Vagina (tissue), 2 donors: ENCODE measurements at places on chromosomes 16 and 17.

DNA sequence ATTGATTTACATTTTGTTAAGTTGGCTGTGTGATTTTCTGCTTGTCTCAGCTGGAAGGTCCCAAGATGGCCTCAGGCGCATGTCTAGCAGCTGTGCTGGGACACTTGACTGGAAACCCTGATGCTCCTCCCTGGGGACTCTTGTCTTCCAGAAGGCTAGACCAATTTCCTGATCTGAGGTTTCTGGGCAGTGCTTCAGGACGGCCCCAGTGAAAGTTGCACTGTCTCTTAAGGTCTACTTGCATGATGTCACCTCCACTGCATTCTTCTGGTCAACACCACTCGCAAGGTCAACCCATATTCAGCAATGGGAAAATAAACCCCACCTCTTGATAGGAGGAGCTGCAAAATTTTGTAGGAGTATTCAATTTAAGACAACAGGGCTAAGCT is 116.0 kb downstream of the SALL1 start:
- DNase-seq = no peak

- DNase-seq = no peak
Observed at GRCh38 chr16:56936491-56936890, 4.5 kb downstream of the HERPUD1 start.

DNA sequence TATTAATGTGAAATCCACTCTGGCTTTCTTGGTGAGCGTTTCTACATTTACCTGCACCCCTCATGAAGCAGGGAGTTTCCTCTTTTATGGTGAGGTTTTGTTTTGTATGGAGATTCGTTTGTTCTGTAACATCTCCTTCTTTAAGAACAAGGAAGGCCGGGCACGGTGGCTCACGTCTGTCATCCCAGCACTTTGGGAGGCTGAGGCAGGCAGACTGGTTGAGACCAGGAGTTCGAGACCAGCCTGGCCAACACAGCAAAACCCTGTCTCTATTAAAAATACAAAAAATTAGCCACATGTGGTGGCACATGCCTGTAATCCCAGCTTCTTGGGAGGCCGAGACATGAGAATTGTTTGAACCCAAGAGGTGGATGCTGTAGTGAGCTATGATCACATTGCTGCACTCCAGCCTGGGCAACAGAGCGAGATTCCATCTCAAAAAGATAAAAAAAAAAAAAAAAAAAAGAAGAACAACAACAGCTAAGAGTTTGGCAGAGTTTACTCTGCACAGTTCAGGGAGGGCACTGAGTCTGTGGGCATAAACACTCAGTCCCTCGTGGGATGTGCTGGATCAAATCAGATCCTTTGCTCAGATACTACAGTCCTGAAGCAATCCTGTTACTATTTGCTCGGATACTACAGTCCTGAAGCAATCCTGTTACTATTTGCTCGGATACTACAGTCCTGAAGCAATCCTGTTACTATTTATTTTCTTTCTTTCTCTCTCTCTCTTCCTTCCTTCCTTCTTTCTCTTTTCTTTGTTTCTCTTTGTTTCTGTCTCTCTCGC is 28.9 kb downstream of the ADCY9 start:
- no peak for DNase-seq

DNA sequence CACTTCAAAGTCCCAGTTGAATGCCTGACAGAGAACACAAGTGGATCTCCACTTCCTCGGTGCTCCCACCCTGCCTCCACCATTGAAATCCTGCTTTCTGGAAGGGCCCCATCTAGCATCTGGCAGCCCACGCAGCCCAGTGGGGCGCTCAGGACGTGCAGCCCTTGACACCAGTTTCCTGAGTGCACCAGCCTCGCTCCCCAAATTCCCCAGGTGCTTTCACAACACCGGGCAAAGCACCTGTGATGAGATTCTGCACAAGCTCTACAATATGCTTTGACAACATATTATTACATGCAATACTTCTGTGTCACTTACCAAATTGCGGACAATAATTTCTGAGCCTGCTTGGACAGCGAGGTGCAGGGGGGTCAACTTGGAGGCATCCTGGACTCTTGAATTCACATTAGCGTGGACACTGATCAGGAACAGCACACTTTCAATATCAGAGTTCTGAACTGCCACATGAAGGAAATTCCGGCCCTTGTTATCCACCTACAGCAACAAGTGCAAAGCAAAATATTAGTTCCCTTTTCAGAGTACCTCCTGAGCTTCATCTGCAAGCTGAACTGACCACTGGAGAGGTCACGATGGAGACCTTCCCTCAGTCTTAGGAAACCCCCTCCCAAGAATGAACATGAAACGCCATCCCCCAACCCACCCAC is 33.9 kb downstream of the CYB5D2 start:
- no peak for DNase-seq

GRCh38 chr17:45430006-45430737 is 2.5 kb downstream of the ARHGAP27 start:
- DNase-seq = no peak

- no peak for DNase-seq
Observed at GRCh38 chr17:6072157-6072556, 2.0 kb downstream of the WSCD1 start.

DNA sequence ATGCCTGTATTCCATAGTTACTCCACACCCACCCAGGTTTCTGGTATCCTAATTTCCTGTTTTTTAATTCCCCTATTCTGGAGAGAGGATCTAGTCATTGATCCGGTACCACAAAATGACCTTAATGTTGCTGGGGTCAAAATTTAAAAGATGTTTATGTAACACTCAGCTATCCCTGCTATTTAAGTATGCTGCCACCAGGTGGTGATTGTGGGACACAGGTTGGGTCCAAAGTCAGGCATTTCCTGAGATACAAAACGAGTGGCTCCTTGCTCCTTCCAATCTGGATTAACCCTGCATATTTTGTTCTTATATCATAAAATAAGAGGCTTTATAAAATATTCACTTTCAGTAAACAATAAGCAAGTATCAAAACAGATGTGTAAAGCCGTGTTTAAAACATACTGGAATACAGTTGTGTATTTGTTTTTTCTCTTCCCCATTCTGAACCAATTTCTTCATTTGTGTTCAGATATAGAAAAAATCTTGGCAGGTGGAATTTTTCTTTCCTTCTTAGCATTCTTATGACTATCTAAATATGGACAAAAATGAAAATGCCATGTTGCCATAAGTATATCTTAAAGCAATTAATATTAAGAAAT is 16.3 kb downstream of the HS3ST4 start:
- DNase-seq = no peak

DNA sequence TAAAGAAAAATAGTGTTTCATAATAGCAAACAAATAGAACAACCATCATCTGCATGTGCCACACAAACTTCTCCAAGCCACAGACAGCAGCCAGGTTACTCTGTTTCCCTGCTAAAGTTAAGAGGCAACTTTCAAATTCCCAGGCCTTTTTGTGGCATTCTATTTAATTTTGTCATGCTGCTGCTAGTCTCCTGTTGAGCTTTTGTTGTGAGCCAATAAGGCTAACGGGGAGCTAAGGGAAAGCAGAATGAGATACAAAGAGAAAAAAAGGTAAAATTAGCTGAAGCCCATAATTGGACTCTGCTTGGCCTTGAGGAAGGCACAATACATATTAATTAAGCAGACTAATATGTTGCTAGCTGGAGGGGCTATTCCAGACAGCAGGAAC is 74.7 kb upstream of the GNAO1 start:
- DNase-seq = no peak

- no peak for DNase-seq
Observed at GRCh38 chr17:70929226-70929625, 759.9 kb downstream of the KCNJ2 start.

DNA sequence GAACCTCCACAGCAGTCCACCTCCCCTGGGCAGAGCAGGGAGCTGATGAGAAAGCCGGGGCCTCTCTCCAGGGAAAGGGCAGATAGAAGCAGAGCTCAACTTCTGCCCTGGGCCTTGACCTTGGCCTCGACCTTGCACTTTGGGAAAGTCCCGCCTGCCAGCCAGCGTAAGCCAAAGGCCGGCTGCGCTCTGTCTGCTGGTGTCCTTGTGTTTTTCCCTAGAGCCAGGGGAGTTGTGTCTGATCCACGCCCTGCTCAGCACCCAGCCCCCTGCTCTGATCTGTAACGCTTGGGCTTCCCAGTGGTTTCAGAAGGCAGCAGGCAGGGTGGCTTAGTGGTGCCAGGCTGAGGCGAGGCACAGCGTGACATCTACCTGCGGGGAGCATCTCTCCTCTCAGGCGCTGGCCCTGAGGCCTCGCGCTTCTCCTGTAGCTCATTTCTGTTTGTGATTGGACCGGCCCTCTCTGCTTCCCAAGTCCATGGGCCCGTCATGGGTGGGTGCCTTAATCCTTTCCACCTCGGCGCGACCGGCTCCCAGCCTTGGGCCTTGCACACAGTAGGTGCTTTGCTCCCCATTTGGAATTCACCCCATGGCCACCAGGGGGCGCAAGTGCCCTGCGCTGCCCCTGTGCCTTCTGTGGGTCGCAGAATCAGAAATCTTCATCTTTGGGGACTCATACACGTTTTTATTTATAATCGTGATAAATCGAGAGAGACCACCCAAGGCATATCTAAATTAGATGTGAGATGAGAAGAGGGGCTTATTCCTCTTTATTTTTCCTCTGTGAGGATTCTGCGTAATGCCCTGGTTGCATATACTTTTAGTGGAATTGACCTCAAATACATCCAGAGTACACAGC is 24.2 kb downstream of the SGSH start:
- DNase-seq = no peak

DNA sequence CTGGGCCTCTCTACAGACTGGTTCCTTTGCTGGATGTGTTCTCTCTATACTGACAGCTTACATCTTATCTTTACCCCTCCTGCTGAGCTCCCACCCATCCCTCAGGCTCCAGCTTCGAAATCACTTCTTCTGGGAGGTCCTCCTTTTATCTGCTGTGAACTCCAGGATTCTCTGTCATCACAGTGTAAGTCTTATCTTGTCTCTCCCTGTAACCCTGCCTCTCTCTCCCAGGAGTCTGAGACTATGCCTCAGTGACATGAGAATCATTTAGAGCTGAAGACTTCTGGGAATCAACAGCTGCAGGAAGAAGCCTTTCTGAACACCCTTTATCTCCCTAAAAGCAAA is 148.1 kb upstream of the HS3ST3A1 start:
- no peak for DNase-seq

GRCh38 chr16:25625620-25626019 is 66.1 kb upstream of the HS3ST4 start:
- no peak for DNase-seq

GRCh38 chr17:1553354-1554266 is 9.0 kb downstream of the PITPNA start:
- no peak for DNase-seq

DNA sequence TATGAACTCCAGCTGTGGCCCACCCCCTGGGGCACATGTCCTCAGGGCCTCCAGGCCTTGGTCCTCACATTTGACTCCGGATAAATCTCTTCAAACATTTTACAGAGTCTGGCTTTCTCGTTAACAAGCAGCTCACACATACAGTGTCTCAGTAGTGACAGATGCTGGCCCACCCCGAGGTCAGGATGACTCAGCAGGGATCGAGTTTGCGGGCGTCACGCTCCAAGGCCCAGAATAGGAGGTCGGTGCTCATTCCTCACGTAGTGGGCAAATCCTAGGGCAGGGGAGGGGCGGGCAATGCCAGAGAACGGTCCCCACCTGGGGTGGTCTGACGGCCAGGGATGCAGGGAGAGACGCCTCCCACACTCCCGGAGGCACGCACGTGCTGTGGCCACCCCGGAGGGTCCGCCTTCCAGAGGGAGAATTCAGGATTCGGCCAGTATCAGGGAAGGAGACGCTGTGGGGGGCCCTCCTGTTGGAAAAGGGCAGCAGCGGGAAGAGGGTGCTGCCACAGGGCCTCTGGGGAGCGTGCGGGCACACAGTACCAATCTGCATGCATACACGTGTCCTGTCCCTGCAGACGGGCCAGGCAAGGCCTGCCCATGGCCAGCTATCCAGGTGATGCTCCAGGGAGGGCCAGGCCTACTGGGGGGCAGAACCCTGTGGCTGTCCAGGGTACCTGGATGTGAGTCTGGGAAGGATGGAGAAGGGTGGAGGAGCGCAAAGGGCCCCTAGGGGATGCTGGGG is 8.6 kb downstream of the SLC7A5 start:
- no peak for DNase-seq

- no peak for DNase-seq
Observed at GRCh38 chr17:32471652-32472051, 15.1 kb upstream of the CDK5R1 start.

DNA sequence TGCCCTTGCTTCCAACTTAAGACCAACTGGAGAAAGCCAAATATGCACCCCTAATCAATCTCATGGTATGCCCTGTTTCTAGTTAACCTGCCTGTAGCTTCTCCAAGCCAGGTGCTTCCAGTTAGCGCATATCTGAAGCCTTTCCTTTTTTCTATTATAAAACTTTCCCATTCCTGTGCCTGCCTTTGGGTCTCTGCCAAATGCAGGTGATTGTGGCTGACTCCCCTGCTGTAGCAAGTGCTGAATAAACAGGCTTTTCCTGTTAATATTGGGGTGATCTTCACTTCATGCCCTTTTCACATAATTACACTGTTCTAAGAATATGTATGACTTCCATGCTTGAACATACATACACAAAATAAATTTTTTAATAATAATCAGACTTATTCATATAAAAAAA is 207.4 kb downstream of the TANC2 start:
- DNase-seq = no peak

- DNase-seq = no peak
Observed at GRCh38 chr16:81170824-81171223, 67.7 kb upstream of the BCO1 start.

DNA sequence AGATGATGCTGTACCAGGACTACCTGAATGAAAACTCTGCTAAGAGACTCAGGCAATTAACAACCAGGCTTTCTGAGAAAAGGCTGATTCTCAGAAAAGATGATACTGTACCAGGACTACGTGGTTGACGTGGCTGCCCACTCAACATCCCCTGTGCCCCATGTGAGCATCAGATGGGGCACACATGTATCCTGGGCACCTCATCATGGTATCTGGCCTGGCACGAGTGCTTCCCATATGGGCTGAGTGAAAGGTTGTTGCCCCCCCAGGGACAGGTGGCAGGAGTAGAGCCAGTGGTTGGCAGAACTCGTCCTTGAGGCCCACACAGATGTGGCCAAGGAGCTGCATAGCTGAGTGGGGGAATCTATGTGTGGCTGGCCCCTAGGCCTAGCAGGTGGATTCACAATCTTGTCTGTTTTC is 3.5 kb upstream of the CES4A start:
- DNase-seq = no peak

DNA sequence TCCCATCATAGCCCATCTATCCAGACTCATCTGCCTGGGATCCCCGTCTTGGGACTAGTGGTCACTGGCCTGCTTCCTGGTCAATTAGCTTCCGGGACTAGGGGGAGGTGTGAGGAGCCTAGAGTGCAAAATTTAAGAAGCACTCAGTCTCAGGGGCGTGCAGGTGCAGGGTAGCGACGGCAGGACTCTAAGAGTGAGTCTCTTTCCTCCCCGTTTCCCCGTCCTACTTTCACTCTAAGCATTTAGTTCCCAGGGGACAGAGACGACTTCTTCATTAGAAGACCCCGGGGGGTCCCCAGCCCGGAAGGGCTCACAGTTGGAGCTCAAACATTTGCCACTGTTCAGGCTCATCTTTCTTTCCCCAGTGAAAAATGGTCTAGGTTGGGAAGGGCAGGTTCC is 677 bp upstream of the ZNHIT3 start:
- DNase-seq = no peak

DNA sequence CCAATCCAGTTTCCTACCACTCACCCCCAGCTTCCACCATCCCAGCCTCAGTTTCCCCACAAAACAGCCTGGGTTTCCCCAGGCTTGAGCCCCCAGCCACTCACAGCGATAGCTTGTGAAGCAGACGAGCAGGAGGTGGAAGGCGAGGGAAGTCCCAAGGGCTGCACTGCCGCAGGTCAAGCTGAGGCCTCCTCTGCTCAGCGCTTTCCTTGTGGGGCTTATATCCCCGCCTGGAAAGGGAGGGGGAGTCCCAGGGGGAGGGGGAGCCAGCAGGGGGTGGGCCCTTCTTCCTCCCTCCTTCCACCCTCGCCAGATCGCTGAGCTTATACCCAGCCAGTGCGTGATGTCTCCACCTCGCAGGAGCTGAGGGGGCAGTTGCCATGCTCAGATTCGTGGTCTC is at the start of gene PYY:
Gene PYY, minus strand, starts transcription at position 195 of the 400 bp plus-strand sequence. CDS start 457 bp downstream, outside the sequence.
- DNase-seq = no peak
